ENCODE measurements at places on chromosomes 13 and 19.

DNA sequence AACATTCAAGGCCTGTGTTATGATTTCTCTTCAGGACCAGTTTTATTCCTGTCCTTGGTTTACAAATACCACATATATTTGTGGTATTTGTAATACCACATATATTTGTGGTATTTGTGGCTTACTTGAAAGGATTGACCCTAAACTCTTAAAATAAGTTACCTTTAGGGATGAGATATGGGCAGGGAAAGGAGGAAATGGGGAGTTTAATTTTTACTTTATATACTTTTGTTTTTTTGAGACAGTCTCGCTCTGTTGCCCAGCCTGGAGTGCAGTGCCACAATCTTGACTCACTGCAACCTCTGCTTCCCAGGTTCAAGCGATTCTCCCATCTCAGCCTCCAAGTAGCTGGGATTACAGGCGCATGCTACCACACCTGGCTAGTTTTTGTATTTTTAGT is 2.3 kb upstream of the TGDS start:
- DNase-seq: no peak

DNA sequence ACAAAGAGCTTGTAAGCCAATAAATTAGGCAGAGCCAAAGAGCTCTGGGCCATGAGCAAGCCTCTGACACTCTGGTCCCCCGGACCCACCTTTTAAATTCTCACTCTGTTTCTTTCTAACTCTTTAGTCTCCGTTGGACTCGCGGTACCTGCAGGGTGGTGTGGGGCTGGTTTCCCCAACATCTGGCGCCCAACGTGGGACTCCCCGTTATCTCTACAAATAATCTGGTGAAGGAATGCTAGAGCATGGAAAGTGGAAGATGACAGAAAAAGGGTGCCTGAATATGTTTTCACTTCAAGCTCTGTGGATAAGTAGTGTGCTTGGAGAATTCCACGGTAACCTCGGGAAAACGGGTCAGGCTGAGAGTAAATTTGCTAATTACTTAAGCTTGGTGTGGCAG is 36.5 kb upstream of the CYP2B6 start:
- DNase-seq: no peak

DNA sequence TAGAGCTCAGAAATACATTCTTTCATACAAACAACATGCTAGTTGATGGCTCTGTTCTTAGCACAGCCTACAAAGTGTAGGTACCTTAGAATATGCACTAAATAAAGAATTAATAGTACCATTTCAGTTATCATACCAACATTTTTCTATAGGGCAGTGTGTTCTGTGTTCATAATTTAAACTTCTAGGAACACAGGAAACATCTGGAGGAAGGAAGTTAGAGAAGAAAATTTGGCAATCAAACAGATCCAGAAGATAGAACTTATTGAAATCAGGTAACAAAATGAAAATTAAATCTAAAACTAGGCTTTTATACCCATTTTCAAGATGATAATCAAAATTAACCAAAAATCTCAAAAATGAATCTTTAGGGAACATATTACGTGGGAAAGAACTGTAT is 527.5 kb downstream of the DCT start:
- no peak for DNase-seq

GRCh38 chr19:53549340-53549739 is 11.4 kb downstream of the ZNF331 start:
- DNase-seq: no peak

- peak; percentile 32 for DNase-seq
Measured at GRCh38 chr19:47518139-47518538, 3.3 kb upstream of the NAPA start.

DNA sequence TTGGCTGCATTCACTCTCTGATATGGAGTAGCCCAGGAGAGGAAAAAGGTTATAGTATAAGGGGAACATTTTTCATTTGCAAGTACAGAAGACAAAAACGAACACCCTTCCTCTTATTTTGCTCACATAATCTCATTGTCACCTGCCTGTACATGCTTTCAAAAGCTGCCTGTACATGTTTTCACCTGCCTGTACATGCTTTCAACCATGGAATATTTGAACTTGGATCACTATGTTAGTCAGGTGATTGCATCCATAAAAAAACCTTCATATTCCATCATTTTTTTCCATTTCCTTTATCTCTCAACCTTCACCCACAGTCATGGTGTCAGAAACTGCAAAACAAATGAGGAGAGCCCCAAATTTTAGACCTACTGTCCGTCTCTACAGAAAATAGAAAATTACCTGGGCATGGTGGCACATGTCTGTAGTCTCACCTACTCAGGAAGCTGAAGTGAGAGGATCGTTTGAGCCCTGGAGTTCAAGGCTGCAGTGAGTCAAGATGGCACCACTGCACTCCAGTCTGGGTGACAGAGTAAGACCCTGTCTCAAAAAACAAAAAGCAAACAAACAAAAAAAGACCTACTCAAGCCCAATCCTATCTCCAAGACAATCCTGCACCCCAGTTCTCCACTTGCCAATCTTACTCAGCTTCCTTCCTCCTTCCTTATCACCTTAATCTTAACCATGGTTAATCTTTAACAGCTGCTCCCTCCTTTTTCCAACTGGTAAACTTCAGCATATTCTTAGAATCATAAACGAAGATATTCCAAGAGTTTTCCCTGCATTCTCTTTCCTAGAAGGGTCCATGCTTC is 11.6 kb downstream of the IGFL2 start:
- no peak for DNase-seq

GRCh38 chr19:33554821-33555220 is 33.2 kb upstream of the PEPD start:
- DNase-seq: no peak
